ENCODE measurements at places on chromosomes 6 and 20. TPM values are rescaled to one million over a fixed set of nuclear protein-coding genes. Genes with fewer than 3 reads are reported as not detected.

The ATP6V1G2 gene
- total RNA-seq, result 4.8 TPM

The HLA-DQB1 gene
- 25.5 TPM for total RNA-seq

The IRAK1BP1 gene
- total RNA-seq, result 5.2 TPM

The SRMS gene
- total RNA-seq, result not detected

The ADGRF4 gene
- total RNA-seq, result not detected

DNA sequence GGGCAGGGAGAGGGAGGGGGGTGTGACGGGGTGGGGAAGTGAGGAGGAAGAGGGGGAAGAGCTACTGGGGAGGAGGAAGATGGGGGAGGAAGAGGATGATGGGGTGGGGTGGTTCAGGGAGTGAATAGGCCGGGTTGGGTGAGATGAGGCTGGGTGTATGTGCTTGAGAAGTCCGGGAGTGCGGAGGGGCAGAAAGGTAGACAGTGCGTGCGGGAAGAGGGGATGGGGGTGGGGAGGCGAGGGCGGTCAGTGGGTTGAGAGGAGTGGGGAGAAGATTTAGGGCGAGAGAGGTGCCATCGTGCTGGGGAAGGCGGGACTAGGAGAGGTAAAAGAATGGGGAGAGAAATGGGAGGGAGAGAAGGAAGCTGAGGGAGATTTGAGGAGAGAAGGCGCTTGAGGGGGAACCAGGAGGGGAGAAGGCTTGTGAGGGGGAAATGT lies 30.9 kb upstream of the NOTCH4 start:
- DNase-seq, result no peak

GRCh38 chr6:142088858-142089216 lies 43.9 kb upstream of the GJE1 start:
- no peak for DNase-seq

DNA sequence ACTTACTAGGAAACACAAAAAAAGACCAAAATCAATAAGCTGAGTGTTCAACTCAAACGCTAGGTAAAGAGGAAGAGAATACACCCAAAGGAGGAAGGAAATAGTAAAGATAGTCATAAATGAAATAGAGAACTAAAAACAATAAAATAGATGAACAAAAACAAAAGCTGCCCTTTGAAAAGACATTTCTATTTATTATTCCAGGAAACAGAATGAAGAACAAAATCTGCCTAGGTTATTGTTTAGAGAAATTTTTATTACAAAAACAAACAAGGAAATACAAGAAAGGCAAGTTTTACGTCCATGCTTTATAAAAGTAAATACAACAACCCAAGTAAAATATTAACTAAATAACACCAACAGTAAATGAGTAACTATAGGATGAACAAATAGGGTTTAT lies 20.1 kb downstream of the HLA-DMB start:
- no peak for DNase-seq

DNA sequence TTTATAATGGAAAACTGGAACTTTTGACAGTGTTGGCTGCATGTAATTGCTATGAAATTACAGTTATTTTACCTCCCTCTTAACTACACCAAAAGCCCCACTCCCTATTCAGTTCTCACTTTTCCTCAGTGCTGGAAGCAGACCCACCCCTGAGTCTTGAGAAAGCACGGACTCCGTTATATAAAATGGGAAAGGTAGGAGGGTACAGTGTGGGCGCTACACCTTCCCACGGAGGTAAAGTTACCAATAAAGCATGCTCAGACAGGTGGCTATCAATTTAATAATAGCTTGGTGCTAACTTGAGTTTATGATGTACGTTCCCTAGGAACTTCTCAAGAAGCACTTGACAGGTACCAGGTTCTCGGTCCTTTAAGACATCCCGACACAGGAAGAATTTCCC lies 59.0 kb downstream of the CLIC5 start:
- no peak for DNase-seq

DNA sequence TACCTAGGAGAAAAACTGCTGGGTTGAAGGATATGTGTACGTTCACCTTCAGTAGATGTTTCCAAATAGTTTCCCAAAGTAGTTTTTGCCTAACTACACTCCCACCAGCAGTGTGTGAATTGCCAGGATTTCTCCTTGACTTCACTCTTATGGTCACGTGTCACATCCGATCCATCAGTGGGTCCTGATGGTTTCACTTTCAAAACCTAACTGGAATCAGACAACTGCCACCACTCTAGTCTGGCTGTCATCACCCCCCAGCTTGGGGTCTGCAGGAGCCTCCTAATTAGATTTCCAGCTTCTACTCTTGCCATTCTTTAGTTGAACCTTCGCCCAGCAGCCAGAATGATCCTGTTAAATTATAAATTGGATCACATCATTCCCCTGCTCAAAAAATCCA lies 8.5 kb upstream of the SLC12A5 start:
- no peak for DNase-seq

- DNase-seq, result no peak
Measured at GRCh38 chr20:64001607-64002011, 20.7 kb downstream of the PRPF6 start.

DNA sequence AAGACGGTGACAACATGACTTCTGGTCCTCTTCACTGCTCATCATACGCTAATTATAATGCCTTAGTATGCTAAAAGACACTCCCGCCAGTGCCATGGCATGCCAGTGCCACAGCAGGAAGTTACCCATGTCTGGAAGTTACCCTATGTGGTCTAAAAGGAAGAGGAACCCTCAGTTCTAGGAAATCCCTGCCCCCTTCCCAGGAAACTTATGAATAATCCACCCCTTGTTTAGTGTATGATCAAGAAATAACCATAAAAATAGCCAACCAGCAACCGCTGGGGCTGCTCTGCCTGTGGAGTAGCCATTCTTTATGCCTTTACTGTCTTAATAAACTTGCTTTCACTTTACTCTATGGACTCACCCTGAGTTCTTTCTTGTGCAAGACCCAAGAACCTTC lies 15.8 kb upstream of the SERPINB9 start:
- DNase-seq, result no peak

DNA sequence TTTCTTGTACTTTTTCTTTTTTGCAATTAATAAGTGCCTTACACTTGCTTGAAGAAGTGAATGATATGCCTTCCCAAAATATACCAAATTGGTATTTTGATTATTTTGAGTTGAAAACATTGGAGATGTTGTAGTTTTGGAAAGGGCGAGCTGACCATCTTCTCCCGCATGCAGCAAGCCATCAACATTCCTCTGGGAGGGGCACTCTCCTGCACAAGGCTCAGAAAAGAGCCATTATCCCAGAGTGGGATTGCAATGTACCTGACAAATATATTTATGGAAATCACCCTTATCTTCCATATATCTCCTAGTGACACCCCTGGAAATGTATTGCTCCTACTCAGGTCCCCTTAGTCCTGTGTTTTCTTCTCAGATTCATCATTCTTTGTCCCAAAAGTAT lies 22.8 kb upstream of the PNRC1 start:
- DNase-seq, result no peak

- DNase-seq, result no peak
Measured at GRCh38 chr6:112717401-112717800, 370.3 kb downstream of the RFPL4B start.

GRCh38 chr20:53805895-53806384 lies 212.3 kb upstream of the ZNF217 start:
- DNase-seq, result no peak

DNA sequence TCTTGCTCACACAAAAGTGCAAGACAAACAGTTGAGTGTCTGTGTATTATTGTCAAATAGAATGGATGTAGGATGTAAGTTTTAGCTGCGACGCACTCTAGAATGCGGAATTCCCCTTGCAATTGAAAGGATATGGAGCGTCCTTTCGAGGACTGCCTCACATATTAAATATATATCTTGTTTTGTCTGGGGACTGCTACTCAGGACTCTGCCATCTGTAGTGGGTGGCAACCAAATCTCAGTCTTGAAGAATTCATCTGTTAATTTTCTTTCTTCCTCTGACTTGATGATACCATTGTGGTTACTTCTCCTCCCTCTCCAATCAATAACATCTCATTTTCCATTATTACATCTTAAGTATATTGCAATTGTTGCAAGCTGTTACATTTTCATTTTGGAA lies 121.6 kb downstream of the SOX4 start:
- DNase-seq, result no peak
